ENCODE measurements at places on chromosomes 5 and 9.

DNA sequence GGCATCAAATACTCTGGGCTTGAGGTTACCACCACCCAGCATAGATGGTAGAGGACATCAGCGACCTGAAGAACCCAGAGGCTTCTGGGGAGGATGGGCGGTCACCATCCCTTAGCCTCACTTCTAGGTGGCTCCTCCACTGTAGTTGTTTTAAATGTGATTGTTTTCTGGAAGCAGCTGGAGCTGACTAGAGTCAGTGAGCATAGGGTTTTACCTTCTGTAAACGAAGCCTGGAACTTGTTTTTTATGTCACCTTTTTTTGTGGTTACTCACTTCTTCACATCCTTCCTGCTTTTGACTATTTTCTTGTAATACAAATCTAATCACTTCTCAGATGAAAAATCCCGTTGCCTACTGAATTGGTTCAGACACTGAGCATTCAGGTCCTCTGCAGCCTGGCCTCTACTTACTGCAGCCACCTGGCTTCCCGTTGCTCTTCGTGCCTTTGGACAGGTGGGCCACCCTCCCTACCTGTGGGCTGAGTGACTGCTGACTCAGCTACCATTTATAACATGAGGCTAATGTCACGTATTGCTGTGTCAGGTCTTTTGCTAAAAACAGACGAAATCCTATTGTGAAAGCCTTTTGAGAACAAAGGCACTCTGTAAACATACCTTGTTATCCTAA, 167.8 kb downstream of the MAN2A1 start:
- no peak for DNase-seq

DNA sequence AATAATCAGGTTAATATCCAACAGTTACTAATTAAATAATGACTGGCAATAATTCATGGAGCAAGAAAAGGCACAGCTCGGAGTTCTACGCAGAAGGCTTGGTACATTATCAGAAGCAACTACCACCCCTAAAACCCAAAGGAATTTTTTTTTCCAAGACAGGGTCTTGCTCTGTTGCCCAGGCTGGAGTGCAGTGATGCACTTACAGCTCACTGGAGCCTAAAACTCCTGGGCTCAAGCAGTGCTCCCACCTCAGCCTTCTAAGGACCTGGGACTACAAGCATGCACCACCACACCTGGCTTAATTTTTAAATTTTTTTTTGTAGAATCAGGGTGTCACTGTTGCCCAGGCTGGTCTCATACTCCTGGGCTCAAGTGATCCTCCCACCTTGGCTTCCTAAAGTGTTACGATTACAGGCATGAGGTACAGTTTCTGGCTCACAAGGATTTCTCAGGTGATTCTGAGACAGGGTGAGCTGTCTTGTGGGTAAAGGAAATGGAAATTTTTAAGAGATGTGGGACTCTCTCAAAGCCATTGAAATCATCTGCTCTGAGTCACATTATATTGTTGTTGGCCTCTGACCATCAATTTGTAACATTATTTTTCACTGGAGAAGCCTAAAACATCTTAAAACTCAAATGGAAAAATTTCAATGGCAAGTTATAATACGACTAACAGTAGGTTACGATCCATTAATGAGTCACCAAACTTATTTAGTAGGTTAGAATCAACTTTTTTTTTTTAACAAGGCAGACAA, 19.7 kb upstream of the HSDL2 start:
- DNase-seq = no peak

DNA sequence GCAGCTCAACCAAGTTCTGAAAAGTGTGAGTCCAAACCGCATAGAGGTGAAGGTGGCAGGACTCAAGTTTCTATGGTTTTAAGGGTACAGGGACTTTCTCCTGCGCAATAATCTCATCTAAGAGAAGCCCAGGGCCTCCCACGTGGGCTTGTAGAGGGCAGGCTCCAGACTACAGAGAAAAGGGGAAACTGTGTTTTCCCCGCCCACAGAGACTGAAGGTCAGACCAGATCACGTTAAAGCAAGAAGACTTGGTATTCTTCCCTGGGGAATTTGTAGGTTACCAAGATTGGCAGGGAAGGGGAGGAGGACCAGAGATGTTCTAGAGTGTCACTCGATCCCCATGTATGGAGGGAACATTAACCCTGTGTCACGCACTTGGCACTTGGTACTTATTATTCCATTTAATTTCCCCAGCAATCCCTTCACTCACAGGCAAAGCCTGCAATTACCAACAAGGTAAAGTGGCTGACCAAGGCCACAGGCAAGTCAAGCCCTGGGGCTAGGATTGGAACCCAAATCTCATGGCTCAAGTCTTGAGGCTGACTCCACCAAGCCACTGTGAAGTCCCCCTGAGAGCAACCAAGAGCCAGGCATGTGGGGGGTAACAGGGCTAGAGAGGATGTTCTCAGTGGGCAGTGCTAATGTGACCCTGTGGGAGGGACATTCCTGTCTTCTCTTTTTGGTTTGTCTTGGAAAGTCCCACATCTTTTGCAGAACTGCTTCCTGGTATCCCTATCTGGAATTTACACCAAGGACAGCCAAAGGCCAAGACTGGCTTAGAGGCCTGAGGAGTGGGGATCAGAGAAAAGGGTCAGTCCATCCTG, 18.3 kb upstream of the NEK6 start:
- no peak for DNase-seq

- no peak for DNase-seq
Measured at GRCh38 chr9:68749579-68750159, 44.6 kb downstream of the PIP5K1B start.

GRCh38 chr9:76808636-76809035, 44.4 kb downstream of the PCA3 start:
- no peak for DNase-seq

DNA sequence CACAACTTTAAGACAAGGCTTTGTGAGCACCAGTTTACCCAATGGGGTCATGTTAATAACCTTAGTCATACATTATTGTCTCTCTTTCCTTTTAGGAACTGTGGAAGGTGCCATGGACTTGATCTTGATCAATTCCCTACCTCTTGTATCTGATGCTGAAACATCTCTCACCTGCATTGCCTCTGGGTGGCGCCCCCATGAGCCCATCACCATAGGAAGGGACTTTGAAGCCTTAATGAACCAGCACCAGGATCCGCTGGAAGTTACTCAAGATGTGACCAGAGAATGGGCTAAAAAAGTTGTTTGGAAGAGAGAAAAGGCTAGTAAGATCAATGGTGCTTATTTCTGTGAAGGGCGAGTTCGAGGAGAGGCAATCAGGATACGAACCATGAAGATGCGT, 48.7 kb downstream of the TEK start:
- DNase-seq = no peak
